ENCODE measurements at places on chromosomes 13 and 19.

GRCh38 chr13:57935965-57936364 is 304.4 kb downstream of the PCDH17 start:
- no peak for DNase-seq

GRCh38 chr13:41813426-41813825 is 147.5 kb downstream of the VWA8 start:
- DNase-seq, result no peak

DNA sequence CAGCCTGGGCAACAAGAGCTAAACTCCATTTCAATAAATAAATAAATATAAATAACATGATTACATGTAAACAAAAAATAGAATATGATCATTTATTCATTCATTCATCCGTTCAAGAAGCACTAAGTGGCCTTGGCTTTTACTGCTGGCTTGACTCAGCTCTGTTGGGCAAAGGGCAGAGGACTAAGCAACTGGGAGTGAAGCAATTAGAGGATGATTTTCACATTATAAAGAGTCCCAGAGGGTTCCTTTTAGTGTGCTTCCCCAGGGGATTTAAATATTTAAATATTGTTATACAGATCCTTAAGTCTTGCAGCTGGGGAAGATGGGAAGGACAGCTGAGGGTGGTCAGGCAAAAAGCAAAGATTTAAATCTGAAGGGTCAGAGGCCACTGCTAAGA is 34.9 kb upstream of the FLT1 start:
- no peak for DNase-seq

DNA sequence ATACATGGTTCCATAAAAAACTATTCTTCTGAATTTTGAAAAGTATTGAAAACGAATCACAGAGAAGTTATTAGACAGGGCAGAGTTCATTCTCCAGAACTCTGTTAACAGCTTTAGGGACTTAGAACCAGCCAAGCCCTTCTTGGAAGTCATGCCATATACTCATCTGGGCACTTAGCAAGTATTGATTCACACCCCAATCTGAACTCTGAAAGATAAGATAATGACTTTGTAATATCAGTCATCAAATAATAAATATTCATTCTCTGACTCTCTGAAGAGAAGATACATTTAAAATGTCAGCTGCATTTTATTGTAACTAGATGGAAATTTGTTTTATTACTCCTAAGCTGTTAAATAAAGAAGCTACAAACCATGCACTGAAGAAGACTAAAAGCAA is 43.8 kb upstream of the ITM2B start:
- DNase-seq, result no peak

Data from pulmonary artery endothelial cell (primary cell).